HepG2 (cell line): ENCODE measurements at places on chromosomes 4 and X.

DNA sequence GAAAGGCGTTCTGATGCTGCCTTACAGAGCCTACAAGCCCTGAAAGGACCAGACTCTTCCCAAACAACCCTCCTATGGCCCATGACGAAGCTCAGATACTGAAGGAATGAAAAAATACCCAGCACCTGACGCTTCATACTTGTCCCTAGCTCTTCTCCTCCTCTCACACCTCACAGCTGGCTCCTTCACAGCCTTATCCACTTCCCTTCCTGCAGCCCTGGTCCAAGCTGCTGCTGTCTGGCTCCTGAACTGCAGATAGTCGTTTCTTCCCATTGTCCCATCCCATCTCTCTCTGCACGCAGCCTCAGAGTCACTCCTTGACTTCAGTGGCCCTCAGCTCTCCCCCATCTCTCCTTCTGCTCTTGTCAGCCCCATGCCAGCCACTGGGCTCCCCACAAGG lies 56.6 kb downstream of the FAM193A start:
- DNase-seq, result no peak

DNA sequence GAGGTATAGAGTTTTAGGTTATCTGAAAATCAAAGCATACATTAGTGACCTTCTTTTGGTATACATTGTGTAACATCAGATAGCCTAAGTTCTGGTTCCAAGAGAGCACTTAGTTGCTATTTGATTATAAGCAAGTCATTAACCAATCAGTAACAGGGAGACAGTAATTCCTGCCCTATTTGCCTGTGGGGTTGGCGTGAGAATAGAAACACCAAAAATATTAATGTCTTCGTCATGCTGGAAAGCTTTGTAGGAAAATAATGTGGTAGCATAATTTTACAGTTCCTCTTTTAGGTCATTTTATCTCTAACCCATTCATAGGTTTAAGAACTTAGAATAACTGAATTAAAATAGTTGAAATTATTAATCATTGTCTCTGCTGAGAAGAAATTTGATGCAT lies 37.8 kb downstream of the NPNT start:
- DNase-seq, result no peak

DNA sequence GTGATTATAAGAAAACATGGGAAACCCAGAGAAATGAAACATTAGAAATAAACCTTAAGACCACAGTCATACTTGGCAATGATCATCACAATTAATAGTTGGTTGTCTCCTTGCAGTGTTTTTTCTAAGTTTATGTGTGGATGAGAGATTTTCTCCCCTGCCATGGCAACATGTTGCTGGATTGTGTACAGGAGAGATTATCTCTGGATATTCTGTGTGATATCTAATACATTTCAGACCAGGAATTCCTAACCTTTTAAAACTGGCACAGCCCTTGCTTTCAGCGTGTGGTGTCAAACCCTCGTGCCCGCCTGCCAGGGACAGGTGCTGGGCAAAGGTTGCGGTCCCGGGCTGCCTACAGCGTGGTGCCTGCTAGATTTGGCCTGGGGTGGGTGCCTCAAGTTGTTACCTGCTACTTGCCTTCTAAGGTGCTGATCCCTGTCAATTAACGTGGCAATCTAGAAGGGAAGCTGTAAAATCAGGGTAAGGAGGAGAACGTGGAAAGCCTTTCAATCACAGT lies 100.5 kb downstream of the TMEM131L start:
- no peak for DNase-seq

GRCh38 chr4:177485528-177485927 lies 43.3 kb upstream of the AGA start:
- DNase-seq, result no peak

GRCh38 chr4:74635490-74636123 lies 158.7 kb downstream of the BTC start:
- no peak for DNase-seq

DNA sequence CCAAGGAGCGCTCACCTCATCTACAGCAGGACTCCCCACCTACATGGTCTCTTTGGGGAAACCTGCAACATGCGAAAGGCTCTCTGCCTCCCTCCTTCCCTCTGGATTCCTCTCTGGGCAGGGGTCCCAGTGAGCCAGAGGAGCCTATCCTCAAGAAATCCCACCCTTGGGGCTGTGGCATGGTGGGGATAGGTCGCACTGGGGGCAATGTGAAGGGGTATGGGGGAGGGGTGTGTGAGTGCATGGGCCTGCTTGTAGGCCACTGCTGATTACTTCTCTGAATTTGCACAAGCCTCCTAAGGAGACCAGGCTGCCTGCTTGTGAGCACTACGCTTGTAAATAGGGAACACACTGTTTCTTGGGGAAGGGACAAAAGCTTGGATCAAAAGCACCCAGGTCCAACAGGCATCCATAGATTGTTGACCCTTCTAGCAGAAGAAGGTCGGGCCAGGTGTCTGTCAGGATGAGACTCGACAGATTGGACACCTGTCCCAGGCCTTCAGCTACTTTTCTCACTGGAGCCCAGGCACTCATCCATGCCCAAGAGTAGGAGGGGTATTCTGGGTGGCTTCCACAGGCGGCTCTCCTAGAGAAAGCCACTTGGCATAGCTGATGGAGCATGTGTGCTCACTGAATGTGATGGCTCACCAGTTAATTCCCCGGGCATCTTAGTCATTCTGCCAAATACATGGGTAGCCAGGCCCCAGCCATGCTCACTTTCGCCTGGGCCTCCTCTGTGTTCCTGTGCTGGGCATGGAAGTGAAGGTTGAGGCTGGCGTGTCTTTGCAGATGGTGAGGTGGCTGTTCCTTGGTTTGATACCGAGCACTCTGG lies 75.0 kb downstream of the NBDY start:
- no peak for DNase-seq

GRCh38 chr4:67288964-67289363 lies 256.3 kb downstream of the CENPC start:
- DNase-seq, result peak; percentile 14

DNA sequence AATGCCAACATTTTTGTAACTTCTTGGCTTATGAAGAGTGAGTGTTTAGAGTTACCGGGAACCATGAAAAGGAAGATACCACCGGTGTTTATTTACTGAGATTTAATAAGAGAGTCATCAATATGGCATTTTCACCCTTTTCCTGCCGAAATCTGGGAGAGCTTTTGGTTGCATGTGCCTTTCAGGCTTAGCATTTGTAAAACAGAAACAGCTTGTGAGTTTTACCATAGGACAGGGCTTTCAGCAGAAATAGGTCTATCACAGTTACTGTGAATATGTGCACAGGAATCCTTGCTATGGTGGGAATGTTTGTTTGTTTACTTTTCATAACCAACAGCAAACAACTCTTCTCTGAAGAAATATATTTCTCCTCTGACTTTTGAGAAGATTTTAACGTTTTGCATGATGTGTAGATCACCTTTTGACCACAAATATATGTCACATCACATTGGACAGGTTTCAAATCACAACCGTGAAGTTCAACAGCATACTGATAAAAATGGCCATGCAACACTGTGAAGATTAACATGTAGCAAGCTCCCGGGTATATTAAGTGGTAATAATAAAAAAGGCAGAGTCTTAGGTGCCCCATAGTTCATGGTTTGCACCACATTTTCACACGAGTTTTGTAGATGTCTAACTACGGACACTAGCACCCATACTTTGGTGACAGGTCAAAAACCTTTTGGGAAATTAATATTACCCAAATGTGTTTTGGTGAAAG lies 21.3 kb downstream of the ARHGAP24 start:
- no peak for DNase-seq

DNA sequence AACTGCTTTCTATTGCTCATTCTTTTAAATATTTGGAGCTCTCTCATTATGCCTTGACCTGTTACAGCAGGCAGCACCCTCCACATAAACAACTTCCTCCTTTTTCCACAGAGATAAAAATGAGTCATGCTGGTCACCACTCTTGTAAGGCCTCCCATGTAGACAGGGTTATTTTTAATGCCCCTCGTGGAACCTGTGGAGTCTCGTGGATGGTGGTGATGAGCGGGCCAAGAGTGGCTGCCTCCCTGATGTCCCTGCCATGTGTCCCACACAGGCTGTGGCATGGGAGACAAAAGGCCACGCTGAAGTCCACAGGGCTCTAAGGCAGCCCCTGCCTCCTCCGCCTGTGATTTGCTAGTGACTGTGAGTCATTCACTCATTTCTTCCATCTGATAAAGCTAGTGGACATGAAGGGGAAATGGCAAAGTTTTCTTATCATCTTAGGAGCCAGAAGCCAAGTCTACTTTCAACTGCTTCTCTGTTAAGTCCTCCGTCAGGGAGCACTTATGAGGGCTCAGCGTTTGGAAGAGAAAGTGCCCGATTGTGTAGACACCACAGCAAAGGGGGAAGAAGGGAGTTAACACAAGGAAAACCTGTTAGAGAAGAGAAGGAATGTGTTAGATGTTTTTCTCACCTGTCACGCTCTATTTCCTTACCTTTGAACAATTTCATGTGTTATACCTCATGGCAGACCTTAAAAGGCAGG lies 121.6 kb upstream of the FAT1 start:
- DNase-seq, result peak; percentile 20

- no peak for DNase-seq
Observed at GRCh38 chr4:5158825-5159224, 107.5 kb downstream of the STK32B start.

GRCh38 chr4:74230902-74231499 lies 73.1 kb downstream of the MTHFD2L start:
- no peak for DNase-seq

- DNase-seq, result no peak
Observed at GRCh38 chr4:44674471-44674870, 3.7 kb upstream of the GUF1 start.

DNA sequence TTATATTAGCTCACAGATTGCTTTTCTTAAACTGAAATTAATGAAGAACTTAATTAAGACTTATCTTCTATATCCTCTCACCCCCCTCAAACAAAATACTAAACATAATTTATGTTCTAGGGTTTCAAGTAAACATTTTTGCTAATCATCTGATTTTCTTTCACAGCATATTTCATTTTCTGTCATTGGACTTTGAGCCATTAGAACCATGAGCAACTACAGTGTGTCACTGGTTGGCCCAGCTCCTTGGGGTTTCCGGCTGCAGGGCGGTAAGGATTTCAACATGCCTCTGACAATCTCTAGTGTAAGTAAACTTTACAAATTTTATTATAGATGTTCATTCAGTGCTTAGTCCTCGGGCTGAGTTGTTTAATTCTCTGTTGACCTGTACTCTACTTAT lies 3.3 kb downstream of the PDLIM5 start:
- DNase-seq, result peak; percentile 68

DNA sequence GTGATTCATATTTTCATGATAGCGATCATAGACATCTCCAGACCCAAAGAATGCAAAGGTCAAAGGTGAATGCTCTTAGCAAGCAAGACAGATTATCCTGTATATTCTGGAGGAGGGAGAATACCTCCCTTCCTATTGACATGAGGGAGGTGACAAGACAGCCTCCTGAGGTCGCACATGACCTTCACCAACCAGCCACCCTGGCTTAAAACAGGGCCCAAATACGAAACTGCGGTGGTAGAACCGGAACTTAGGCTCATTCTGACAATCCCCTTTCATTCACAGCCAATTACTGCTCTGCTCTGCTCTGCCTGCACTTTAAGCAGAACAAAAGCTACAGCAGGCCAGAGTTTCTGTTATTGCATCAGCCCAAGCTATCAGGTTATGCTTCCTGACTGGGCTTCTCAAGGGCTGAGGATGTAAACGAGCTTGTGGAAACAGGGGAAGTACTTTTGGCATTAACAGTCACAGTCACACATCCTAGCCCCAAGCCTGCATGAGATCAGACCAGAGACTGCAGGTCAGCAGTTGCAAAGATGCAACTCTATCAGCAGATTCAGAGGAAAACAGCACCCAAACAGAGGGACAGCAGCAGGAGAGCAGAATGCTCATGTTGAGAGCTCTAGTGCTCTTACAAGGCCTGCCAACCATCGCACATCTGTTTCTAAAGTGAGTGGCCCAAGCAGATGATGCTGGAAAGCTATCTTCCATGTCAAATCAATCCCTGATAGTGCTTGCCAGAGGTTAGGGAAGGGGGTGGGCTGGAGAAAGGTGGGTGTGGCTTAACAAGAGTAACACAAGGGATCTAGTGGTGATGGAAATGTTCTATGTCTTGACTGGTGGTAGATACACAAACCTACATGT lies 51.3 kb upstream of the MAP3K15 start:
- DNase-seq, result peak; percentile 65

DNA sequence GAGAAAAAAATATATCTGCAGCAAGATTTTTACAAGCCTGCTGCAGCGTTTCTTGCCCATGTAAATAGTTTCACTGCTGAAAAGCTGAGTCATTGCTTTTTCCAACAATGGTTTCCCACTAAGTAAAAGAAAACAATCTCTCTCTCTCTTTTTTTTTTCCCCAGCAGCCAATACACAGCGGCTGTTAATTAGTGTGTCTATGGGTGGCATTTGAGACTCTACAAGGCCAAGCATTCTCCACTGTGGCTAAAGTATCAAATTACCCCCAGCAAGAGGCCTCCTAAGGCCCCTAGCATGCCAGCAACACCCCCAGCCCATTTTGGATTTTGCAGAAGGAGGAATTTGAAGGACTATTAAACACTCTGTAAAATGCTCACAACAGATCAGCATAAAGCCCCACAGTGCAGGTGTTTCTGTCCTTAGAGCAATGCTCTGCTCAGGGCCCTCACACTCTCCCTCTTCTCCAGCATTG lies 837.4 kb downstream of the TRIML1 start:
- no peak for DNase-seq

GRCh38 chr4:54255881-54256280 lies 26.8 kb downstream of the PDGFRA start:
- DNase-seq, result no peak

- DNase-seq, result no peak
Observed at GRCh38 chr4:150150629-150151062, 72.4 kb downstream of the DCLK2 start.

GRCh38 chr4:119731146-119731742 lies 102.6 kb upstream of the PDE5A start:
- DNase-seq, result no peak

DNA sequence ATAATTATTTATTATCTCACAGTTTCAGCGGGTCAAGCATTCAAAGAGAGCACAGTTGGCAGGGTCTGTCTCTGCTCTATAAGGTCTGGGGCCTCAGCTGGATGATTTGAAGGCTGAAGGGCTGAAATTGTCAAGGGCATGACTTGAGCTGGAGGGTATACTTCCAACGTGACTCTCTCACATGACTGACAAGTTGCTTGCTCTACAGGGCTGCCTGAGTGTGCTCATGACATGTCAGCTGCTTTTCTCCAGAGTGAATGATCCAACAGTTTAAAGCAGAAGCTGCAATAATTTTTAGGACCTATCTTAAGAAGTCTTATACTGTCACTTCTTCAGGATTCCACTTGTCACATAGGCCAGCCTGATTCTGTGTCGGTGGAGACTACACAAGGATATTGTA lies 51.2 kb downstream of the TIGD2 start:
- DNase-seq, result no peak

DNA sequence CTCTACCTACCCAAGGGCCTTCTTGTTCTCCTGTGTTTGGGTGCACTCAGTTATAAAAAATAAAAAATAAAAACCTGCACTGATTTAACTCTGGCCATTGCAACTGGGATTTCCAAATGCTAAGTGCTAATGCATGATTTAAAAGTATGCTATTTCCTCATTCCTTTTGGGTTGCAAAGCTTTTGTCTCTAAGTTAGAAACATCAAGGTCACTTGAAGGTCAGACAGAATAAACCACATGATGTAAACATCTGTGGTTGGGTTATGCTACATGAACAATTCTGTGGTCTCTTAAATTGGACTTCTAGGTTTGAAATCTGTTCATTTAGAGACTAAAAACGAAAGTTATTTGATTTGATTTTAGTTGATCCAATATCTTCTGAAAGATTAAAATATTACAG lies 1547.4 kb upstream of the TENM3 start:
- no peak for DNase-seq

GRCh38 chr4:8411351-8412180 lies 29.0 kb downstream of the ACOX3 start:
- DNase-seq, result no peak
